ENCODE measurements at places on chromosomes 4 and X. TPM values are rescaled to one million over a fixed set of nuclear protein-coding genes. Genes with fewer than 3 reads are reported as not detected.

DNA sequence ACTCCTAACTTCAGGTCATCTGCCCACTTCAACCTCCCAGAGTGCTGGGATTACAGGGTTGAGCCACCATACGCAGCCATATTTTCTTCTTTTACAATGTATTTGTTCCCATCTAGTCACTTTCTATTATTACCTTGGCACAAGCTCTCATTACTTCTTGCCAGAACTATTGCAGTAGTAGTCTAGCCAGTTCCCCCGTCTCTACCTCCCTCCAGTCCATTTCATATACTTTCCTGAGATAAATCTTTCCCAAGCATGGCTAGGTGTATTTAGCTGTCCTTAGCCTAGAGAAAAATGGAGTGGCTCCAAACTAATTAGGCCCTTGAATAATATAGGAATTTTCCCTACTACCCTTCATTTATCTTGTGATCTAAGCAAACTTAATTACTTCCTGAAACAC, 412.2 kb downstream of the RPA4 start:
- H3K4me3 ChIP-seq: no peak overlapping the region
- no peak overlapping the region for H3K27ac ChIP-seq
- H3K4me1 ChIP-seq: no peaks in the 10 kb centered on the region
- H3K27me3 ChIP-seq: no peaks in the 10 kb centered on the region

The CTAG2 gene
- 21.0 TPM for total RNA-seq

The PPARGC1A gene
- total RNA-seq: not detected

DNA sequence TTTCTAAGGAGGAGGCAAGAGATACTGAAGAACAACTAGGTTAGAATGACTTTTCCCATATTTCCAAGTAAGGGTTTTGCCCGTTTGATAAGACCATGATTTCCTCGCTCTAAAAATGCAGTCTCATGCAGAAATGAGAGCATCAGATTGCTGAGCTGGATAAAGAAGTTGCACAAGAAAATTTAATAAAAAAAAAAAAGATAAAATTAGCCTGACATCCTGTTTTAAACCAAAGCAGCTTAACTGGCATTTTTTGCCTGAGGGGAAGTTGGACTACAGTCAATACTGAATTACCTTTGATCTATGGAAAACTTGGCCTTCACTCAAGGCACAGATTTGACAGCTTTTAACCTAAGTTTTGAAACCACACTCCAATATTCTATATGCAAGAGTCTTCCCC, 208.4 kb downstream of the GASK1B start:
- H3K27me3 ChIP-seq: no peaks in the 10 kb centered on the region
- no peak overlapping the region for H3K27ac ChIP-seq
- no peaks in the 10 kb centered on the region for H3K4me1 ChIP-seq
- H3K4me3 ChIP-seq: no peak overlapping the region
- no peaks in the 10 kb centered on the region for H3K36me3 ChIP-seq
- no peak for DNase-seq

DNA sequence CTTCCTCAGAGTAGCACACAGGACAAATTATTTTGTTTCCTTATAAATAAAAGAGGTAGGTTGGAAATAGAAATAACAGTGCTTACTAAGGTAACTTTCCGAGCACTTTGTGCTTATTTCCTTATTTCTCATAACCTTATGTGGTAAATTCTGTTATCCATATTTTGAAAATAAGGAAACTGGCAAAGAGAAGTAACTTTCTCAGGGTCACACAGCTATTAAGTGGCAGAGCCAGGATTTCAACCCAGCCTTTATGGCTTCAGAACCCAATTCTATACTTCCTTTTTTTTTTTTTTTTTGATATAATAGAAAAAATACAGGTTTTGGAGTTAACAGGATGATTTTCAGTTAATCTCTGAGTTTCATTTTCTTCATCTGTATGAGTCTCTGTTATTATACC, 3.3 kb downstream of the UTP3 start:
- no peak for DNase-seq
- no peaks in the 10 kb centered on the region for H3K27me3 ChIP-seq
- peaks cover 26% of the 10 kb centered on the region for H3K4me1 ChIP-seq
- H3K27ac ChIP-seq: peak overlapping the region; percentile 64
- H3K36me3 ChIP-seq: peaks cover 21% of the 10 kb centered on the region

DNA sequence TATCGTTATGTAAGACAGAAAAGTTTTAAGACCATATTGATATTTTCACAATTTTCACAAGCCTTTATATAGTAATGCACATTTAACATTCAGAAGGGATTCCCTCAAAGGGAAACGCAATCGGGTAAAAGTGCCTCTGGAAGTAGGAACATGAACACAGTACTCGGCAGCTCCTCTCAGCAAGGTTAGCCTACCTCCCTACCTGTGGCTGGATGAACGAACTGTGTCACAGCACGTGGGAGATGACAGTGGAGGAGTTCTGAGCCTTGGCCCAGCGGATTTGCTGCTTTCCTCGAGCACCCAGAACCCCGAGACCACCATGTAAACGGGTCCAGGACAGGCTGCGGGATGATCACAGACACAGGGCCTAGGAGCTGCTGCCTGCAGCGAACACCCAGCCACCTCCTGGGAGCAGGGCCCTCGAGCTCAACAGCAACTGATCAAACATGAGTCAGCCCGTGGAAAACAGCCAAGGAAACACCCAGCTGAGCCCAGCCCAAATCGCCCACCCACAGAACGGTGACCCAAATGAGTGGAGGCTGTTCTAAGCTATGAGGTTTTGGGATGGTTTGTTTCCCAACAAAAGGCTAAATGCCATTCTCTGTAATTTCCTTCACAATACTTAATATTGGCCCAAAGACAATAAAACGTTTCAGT, 30.4 kb downstream of the FAT1 start:
- H3K27me3 ChIP-seq: no peaks in the 10 kb centered on the region
- H3K4me1 ChIP-seq: no peaks in the 10 kb centered on the region
- DNase-seq: no peak
- H3K36me3 ChIP-seq: no peaks in the 10 kb centered on the region
- H3K4me3 ChIP-seq: no peak overlapping the region

Data from activated naive CD8-positive, alpha-beta T cell treated with anti-CD3 and anti-CD28 coated beads, Interleukin-2, amount 10 ng/mL, durations not matched to agents 7 days and 5 days (primary cell).